ENCODE measurements at places on chromosomes 6 and 20.

- no peak for DNase-seq
Measured at GRCh38 chr6:135149376-135149775, 31.7 kb upstream of the MYB start.

- DNase-seq = no peak
Measured at GRCh38 chr20:44805979-44806620, 4.2 kb downstream of the RIMS4 start.

DNA sequence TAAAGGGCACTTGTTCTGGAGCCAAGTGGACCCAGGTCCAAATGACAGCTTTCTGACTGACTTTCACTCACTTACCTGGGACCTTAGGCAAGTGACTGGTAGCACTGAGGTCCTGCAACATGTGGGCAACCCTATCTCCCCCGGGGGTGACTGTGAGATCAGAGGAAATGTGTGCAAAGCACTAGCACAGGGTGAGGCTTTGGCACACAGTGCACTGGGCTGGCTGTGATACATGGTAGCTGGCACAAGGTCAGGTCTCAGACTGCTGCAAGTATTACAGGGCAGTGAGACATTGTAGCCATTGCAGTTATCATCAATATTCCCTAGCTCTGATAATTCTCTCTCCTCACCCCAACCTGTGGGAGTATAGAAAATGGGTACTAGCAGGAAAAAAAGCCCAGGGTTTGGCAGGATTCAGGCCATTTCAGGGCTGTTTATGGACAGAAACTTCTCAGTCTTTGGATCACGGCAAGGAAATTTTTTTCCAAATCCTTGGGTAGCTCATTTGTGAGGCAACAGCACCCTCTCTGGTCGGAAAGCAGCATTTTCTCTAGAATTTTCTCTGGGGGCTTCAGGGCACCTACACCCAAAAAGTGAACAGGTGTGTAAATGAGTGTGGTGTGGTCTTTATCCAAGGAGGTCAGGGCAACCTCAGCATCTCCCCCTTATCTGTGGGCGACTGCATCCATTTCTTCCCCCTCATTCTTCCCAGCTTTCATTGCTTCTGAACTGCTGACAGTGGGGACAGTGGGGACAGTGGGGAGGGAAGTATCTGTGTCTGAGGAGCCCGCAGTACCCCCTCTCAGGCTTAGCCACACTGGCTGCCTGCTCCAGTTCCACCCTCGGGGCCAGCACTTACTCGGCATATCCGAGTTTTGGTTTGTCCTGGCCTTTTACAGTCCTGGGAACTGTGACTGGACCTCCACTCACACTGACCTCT lies 148.7 kb upstream of the PHACTR3 start:
- no peak for DNase-seq

DNA sequence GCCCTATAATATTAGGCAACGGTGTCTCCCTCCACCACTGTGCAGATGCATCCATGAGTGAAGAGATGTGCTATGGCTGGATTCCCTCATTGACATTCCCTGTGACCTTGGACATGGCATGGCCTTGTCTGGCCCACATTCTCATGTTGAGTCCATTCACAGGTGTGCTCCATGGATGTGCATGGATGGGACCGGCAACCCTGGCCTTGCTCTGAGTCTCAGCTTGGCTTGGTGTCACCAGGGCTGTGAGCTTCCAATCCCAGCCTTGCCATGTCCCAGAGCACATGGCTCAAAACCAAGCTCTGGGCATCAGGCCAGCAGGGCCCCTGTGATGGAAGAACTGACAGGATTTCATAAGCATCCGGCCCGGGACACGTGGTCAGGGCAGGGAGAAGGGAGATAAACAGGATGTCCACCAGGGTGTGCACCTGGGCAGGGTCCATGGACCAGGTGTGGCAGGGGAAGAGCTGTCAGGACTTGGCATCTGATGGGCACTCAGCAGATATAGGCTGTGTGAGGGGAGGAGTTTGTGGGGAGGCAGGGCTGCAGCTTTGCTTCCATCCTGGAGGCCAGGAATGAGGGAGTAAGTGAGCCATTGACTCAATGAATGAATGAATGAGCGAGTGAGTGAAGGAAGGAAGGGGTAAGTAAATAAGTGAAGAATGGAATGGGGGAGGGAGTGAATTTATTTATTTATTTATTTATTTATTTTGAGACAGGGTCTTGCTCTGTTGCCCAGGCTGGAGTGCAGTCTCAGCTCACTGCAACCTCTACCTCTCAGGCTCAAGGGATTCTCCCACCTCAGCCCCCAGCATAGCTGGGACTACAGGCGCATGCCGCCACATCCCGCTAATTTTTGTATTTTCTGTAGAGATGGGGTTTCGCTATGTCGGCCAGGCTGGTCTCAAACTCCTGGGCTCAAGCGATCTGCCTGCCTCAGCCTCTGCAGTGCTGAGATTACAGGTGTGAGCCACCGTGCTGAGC lies 15.7 kb downstream of the NRSN2 start:
- no peak for DNase-seq

- no peak for DNase-seq
Measured at GRCh38 chr6:72650081-72650745, 28.3 kb downstream of the KCNQ5 start.

DNA sequence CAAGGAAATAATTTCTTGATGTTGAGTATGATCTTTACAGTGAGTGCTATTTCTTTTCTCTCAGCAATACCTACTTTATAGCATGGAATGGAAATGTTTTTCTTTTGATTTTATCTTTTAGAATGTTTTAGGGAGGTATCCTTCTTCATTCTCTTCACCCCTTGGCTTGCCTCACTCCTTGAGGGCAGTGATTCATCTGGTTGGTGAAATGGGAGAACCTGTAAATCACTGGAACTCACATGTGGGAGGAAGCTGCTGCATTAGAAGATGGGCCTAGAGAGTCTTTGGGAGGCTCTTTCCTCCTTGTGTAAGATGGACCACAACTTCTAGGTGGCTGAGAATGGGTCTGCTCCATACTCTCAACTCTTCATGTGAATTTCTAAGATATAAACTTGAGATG lies 244.8 kb upstream of the SYNCRIP start:
- DNase-seq = no peak

DNA sequence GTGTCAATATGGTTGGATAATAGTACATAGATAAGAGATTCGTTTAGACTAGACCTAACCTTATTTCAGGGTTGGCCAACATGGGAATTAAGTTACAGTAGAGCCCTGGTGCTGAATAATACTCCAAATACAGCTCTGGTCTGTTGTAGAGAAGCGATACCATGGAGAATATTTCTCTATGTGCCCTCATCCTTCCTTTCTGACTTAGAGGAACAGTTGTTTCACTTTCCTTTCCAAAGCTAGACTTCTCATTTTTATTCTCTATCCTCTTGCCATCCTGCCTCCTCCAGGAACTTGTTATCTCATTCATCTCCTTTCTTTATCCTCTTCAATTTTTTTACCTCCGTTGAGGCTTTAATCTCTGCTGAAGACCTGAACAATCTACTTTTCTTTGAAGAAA lies 68.9 kb downstream of the EDN1 start:
- no peak for DNase-seq

GRCh38 chr6:81984599-81984998 lies 232.1 kb upstream of the TENT5A start:
- DNase-seq = no peak

DNA sequence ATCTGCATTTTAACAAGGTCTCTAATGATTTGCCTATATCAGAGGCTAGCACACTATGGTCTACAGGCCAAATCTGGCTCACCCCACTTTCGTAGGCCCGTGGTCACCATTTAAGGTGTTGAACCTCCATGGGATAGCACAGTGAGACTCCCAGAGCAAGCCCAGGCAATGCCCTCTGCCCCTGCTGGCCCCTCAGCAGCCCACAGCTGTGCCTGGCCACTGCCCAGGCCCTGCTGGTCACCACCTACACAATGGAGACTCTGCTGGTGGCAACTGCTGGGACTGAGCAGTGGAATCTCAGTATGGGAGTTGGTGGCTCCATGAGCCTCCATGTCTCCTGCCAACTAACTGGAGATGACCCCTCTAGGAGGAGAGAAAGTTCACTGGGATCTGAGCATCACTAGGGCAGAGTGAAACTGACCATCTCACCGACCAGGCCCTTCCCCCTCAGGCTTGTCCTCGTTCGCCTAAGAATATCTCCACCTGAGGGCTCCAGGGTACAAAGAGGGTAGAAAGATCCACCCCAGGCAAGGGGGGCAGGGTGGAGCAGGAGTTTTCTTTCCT lies 2.3 kb downstream of the ANKRD66 start:
- DNase-seq = no peak

DNA sequence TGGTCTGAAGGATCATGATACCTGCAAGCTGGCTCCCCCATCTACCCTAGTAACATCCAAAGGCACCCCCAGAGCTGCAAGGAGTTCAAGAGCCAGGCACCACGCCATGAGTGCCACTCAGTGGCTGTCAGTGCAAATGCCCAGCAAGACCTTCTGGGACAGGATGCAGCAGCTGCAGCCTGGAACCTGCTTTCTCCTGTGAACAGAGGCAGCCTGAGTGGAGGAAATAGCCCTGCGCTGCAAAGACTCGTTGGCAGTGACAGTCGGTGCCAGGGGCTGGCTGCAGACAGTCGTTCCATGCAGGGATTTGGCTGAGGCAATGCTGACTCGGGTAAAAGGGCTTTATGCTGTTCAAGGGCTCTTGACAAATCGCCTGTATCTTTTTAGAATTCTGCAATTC lies 15.7 kb upstream of the SSTR4 start:
- DNase-seq = no peak

- no peak for DNase-seq
Measured at GRCh38 chr6:136210398-136211165, 39.5 kb downstream of the MTFR2 start.

DNA sequence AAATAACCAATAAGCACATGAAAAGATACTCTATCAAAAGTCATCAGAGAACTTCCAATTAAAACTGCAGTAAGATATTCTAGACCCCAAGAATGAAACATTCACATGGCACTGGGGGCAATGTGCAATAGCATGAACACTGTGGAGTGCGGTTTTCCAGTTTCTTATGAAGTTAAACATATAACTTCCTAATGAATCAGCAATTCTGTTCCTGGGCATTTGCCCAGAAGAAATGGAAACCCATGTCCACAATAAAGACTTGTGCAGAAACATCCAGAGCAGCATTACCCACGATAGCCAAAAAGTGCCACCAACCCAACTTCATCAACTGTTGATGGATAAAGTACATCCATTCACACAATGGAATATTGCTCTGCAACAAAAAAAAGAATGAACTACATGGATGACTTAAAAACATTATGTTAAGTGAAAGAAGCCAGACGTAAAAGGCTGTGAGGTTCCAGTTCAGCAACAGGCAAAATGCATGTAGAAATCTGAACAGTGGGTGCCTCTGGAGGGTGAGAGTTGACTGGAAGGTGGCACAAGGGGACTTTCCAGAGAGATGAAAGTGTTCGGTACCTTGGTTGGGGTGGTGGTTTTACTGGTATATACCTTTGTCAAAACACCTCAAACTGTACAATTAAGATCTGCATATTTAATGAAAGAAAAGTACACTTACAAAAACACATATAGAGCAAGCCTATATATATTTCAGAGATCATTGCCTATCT lies 207.2 kb upstream of the ECI2 start:
- DNase-seq = no peak

GRCh38 chr6:114520976-114521375 lies 178.2 kb upstream of the HS3ST5 start:
- DNase-seq = no peak

- DNase-seq = no peak
Measured at GRCh38 chr20:23654000-23654399, 16.2 kb upstream of the CST3 start.

GRCh38 chr6:39446909-39447308 lies 124.4 kb upstream of the KCNK16 start:
- DNase-seq = no peak

GRCh38 chr6:148044261-148044751 lies 298.3 kb upstream of the SASH1 start:
- no peak for DNase-seq

GRCh38 chr20:56974499-56975250 lies 291.8 kb downstream of the BMP7 start:
- no peak for DNase-seq

GRCh38 chr6:63389191-63389844 lies 69.5 kb upstream of the LGSN start:
- no peak for DNase-seq

DNA sequence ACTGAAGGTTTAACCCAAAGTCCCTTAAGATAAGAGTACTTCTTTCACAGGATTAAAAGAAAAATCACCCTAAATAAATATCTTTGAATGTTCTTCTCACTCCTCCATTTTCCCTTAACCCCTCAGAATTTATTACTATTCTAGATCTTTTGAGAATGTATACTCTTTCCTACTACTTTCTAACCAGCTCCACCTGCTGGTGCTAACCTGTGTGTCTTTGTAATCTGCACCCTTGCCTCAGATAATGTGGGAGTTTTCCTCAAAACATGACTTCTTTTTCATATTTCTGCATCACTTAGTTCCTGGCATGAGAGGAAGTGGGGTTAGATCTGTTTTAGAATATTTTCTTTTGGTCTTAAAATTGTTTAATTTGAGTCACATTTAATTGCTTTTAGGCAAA lies 394.2 kb downstream of the BMP2 start:
- DNase-seq = no peak

DNA sequence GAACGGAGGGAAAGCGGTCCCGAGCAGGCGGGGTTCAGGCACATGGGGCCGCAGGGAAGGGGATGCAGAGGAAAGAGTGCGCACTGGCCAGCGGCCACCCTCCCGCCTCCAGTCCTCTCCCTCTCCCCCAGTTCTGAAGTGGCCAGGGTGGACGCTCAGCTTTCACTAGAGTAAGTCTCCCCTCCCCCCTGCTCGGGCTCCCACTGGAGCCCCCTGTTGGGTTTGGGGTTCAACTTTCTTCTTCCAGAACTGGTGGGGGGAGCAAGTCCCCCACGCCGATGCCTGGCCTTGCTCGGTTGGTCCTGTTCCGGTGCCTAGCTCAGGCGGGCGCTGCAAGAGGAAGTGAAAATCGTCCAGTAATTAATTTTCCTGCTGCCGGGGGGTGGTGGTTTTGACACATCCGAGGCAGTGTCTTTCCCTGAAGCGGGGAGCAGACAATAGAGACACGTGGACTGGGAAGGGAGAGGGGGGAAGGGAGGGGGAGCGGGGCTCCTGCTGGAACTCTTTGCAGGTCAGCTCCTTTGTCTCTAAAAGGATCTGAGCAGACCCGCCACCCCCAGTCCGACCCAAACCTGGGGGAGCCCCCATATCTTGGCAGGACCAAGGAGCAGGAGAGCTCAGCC lies 824 bp upstream of the SCRT2 start:
- no peak for DNase-seq

DNA sequence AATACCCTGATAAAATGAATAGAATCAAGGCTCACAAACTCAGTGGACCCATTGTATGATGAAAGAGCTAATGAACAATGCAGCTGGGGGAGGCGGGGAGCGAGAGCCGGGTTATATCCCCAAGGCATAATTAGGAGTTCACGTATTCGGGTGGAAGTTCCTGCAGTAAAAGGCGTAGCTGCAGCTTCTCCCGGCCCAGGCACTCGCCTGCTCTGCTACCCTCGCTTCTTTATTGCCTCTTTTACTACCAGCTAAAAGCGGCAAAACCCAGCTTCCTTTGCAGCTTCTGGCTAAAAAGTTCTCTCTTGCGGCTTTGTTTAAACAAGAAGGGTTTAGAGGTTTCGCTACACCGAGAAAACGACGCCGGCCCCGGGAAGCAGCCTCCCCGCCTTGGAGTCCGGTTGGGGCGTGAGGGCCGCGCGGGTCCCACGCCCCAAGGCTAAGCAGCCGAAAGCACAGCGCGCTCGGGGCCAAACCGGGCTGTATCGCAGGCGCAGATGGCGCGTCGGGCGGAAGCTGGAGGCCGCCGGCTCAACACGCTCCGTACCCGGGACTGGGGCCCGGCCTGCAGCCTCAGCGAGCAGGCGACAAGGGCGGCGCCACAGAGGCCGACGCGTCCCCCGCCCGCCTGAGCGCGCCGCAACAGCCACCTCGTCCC lies 1.6 kb downstream of the ZBTB2 start:
- no peak for DNase-seq

GRCh38 chr6:167898673-167899311 lies 72.1 kb downstream of the AFDN start:
- DNase-seq = no peak
